Omental fat pad (tissue), 4 donors: ENCODE measurements at places on chromosomes 12 and 14.

DNA sequence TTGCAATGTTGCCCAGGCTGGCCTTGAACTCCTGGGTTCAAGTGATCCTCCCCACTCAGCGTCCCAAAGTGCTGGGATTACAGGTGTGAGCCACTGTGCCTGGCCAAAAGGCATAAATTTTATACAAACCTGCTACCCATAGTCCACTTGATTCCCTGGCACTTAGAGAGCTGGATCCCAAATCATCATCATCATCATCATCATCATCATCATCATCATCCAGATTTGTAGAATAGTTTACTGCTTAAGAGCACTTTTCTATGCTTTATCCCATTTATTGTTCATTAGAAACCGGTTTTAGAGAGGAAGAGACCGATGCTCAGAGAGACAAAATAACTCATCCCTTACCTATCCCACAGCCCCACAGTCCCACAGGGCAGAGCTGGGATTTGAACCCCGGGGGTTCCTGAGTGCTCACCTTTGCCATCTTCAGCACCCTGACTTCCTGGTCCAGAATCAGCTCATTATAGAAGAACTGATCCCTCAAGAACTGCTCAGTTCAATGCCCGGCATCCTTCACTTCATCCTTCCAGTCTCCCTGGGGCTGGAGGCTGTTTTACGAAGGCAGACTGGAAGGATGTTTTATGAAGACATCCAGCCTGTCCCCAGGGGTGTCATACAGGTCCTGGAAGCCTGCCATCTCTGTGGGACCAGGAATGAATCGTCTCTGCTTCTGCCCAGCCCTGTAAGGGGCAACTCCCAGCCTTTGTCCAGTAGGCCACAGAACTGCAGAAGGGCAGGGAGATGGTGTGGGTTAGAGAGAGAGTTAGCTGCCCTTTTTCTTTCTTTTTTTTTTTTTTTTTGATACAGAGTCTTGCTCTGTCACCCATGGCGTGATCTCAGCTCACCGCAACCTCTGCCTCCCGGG lies 20.2 kb upstream of the OASL start:
- no peak for DNase-seq

DNA sequence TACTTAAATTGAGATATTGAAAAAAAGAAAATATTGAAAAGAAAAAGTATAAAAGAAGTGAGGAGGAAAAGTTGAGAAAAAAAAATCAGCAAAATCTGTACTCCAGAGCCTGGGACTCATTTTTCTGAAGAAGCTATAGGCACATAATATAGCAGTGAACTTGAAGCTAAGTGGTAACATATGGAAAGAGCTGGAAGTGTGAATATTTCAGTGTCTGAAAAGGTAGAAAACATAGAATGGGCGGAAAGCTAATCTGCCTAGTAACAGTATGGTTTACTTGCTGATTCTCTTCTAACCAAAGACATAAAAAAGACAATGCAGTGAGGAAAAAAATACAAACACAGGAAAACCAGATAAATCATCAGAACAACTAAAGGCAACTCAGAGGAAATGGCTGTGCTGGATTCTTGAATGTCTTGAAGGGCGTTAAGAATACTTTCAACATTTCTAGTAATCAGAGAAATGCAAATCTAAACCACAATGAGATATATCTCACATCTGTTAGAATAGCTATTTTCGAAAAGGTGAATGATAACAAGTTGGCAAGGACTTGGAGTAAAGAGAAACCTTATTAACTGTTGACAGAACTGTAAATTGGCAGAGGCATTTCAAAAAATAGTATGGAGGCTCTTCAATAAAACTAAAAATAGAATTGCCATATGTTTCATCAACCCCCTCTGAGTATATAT lies 784.6 kb downstream of the LRFN5 start:
- DNase-seq = no peak

GRCh38 chr12:25317553-25317952 lies 66.8 kb upstream of the KRAS start:
- DNase-seq = no peak

GRCh38 chr12:11618046-11618445 lies 31.4 kb upstream of the ETV6 start:
- DNase-seq = no peak

DNA sequence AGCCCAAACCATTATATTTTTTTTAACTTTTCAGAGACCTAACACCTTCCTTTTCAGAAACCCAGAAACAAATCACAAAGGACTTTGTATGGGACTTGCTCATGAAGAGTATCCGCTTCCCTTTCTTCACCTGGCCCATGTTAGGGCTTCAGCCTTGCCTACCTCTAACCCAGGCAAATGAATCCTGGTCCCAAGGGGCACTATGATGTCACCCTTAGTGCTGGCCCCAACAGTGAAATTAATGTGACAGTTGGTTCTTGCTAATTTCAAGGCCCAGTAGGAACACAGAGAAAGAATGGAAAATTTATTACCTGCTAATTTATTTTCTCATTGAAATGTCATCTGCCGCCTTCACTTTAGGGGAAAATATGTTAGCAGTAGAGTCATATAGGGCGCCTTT lies 179.8 kb upstream of the NRXN3 start:
- DNase-seq = no peak
